Adrenal gland (tissue), 19 donors: ENCODE measurements at places on chromosomes 16 and 17. TPM values are rescaled to one million over a fixed set of nuclear protein-coding genes. Genes with fewer than 3 reads are reported as not detected.

GRCh38 chr17:58587713-58588117 is 73.3 kb upstream of the MTMR4 start:
- H3K27me3 ChIP-seq: no peaks in the 10 kb centered on the region
- DNase-seq: peak; percentile 61
- no peak overlapping the region for H3K27ac ChIP-seq
- H3K4me3 ChIP-seq: no peak overlapping the region
- H3K36me3 ChIP-seq: no peaks in the 10 kb centered on the region
- no peaks in the 10 kb centered on the region for H3K4me1 ChIP-seq

DNA sequence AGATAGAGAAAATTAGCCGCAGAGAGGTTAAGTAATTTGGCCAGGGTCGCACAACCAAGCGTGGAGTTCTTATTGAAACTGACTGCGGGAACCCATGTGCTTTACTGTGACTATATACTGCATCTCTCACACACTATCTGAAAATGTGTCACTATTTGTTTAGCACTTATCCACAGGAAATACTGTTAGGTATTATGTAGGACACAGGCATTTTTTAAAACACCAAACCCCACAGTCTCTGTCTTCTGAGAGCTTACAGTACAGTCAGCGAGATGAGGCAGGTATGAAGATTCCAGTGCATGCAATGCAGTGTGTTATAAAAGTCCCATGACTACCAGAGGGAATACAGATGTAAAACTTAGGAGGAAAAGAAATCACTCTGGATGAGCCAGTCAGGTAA is 11.3 kb downstream of the RBL2 start:
- DNase-seq: no peak
- no peaks in the 10 kb centered on the region for H3K27me3 ChIP-seq
- no peak overlapping the region for H3K4me3 ChIP-seq
- no peaks in the 10 kb centered on the region for H3K4me1 ChIP-seq
- H3K27ac ChIP-seq: no peak overlapping the region

- no peaks in the 10 kb centered on the region for H3K36me3 ChIP-seq
- no peak for DNase-seq
- peaks cover 13% of the 10 kb centered on the region for H3K4me1 ChIP-seq
- H3K27me3 ChIP-seq: peaks cover 21% of the 10 kb centered on the region
- no peak overlapping the region for H3K4me3 ChIP-seq
- H3K27ac ChIP-seq: no peak overlapping the region
These were observed 2.1 kb downstream of the P2RX5 start for GRCh38 chr17:3693829-3694231.

GRCh38 chr16:79269211-79269863 is 331.2 kb downstream of the MAF start:
- H3K4me3 ChIP-seq: no peak overlapping the region
- H3K27ac ChIP-seq: no peak overlapping the region
- H3K36me3 ChIP-seq: no peaks in the 10 kb centered on the region
- H3K27me3 ChIP-seq: no peaks in the 10 kb centered on the region

GRCh38 chr17:8857919-8858318 is 9.6 kb downstream of the PIK3R6 start:
- no peaks in the 10 kb centered on the region for H3K36me3 ChIP-seq
- no peak overlapping the region for H3K27ac ChIP-seq
- H3K4me1 ChIP-seq: peaks cover 14% of the 10 kb centered on the region

DNA sequence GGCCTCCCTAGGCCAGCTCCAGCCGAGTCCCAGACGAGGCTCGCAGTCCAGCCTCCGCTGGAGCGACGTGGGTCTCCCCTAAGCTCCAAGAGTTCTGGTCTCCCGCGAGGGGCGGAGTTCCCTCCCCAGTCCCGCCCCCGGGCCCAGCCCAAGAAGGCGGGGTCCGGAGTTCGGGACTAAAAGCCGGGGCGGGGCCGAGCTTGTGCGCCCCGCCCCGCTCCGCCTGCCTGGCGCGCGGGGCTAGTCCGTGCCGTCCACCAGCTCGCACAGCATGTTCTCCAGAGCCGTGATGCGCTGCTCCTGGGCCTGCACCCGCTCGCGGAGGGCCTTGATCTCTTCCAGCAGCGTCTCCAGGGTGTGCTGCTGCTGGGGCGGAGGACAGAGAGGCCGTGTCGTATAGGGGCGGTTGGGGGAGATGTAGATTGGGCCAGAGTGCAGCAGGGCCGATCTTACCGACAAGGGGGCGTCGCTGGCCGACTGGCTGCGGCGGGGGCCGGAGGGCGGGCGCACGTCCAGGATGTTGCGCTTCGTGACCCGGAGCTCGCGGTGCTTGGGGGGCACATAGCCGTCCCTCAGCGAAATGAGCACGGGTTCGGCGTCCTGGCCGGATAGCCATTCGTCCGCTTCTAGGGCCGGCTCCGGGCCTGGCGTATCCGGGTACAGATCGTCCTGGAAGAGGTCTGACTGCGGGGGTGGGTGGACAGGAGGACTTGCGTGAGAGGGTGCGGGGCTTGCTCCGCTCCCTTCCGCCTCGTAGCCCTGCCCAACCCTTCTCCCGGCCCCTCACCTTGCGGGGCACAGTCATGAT is 7.0 kb downstream of the CORO6 start:
- H3K36me3 ChIP-seq: no peaks in the 10 kb centered on the region
- DNase-seq: peak; percentile 90
- H3K27me3 ChIP-seq: no peaks in the 10 kb centered on the region
- no peak overlapping the region for H3K27ac ChIP-seq
- H3K4me3 ChIP-seq: peak overlapping the region; percentile 13

DNA sequence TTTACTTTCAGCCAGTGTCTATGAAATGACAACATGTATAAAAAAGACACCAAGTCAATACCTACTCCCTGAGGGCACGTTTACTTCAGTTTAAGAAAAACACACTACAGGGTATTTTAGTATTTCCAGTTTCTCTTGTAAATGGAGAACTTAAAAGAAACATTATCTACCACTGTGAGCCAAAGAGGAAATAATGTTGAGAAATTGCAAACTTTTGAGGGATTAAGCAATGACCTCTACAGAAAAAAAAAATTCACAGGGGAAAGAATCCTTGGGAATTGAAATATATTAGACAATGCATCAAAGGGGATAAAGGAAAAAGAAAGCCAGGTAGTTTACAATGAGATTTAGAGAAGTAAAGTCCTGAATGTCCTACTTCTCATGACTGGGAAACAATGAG is 126.0 kb downstream of the KCNJ2 start:
- no peak for DNase-seq
- H3K4me1 ChIP-seq: no peaks in the 10 kb centered on the region
- H3K36me3 ChIP-seq: no peaks in the 10 kb centered on the region
- H3K27ac ChIP-seq: no peak overlapping the region
- no peaks in the 10 kb centered on the region for H3K27me3 ChIP-seq

- DNase-seq: no peak
- no peak overlapping the region for H3K4me3 ChIP-seq
- no peaks in the 10 kb centered on the region for H3K36me3 ChIP-seq
These were observed 26.0 kb upstream of the NUDT16L1 start for GRCh38 chr16:4667203-4667963.

DNA sequence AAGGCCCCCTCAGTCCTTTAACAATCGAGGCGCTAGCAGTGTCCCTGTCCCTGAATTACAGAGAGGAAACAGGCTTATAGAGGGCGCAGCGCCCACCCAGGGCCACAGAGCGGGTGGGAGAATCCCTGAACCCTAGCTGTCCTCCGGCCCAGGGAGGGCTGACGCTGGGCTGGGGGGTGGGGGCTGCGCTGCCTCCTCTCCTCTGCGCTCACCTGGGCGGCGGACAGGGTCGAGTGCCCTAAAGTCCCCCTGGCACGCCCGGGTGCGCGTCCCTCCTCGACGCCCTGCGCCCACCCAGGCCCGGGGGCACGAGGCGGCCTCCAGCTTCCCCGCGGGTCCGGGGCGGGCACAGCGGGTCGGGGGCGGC is 200.4 kb upstream of the N4BP1 start:
- no peaks in the 10 kb centered on the region for H3K36me3 ChIP-seq
- no peak overlapping the region for H3K4me3 ChIP-seq
- no peak for DNase-seq
- H3K27me3 ChIP-seq: peaks cover 26% of the 10 kb centered on the region
- no peak overlapping the region for H3K27ac ChIP-seq

DNA sequence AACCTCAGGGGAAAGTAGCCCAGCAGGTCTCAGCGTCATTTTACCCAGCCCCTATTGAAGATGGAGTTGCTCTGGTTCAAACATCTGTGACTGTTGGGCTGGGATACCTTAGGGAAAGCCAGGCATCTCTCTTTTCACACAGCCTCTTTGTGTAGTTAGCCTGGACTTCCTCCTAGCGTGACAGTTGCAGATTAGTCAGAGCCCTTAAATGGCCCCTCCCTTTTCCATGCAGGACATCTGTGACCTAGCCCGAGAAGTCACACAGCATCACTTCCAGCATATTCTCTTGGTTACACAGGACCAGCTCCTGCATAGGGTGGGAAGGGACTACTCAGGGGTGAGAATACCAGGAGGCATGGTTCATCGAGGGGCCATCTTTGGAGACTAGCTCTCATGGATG is 375.0 kb upstream of the RBFOX1 start:
- no peak overlapping the region for H3K27ac ChIP-seq
- no peaks in the 10 kb centered on the region for H3K27me3 ChIP-seq
- no peaks in the 10 kb centered on the region for H3K4me1 ChIP-seq
- no peaks in the 10 kb centered on the region for H3K36me3 ChIP-seq
- no peak overlapping the region for H3K4me3 ChIP-seq

- no peak overlapping the region for H3K4me3 ChIP-seq
- peaks cover 15% of the 10 kb centered on the region for H3K4me1 ChIP-seq
- H3K27ac ChIP-seq: no peak overlapping the region
- DNase-seq: no peak
- H3K27me3 ChIP-seq: no peaks in the 10 kb centered on the region
- H3K36me3 ChIP-seq: no peaks in the 10 kb centered on the region
These were observed 14.3 kb downstream of the NME2 start for GRCh38 chr17:51180486-51180885.

GRCh38 chr17:72146371-72146770 is 25.6 kb downstream of the SOX9 start:
- no peaks in the 10 kb centered on the region for H3K36me3 ChIP-seq
- H3K4me3 ChIP-seq: no peak overlapping the region
- no peaks in the 10 kb centered on the region for H3K4me1 ChIP-seq

GRCh38 chr17:16352303-16352666 is 984 bp downstream of the CENPV start:
- H3K27me3 ChIP-seq: no peaks in the 10 kb centered on the region
- no peak overlapping the region for H3K27ac ChIP-seq
- no peaks in the 10 kb centered on the region for H3K36me3 ChIP-seq
- peaks cover 7% of the 10 kb centered on the region for H3K4me1 ChIP-seq
- peak; percentile 53 for DNase-seq

DNA sequence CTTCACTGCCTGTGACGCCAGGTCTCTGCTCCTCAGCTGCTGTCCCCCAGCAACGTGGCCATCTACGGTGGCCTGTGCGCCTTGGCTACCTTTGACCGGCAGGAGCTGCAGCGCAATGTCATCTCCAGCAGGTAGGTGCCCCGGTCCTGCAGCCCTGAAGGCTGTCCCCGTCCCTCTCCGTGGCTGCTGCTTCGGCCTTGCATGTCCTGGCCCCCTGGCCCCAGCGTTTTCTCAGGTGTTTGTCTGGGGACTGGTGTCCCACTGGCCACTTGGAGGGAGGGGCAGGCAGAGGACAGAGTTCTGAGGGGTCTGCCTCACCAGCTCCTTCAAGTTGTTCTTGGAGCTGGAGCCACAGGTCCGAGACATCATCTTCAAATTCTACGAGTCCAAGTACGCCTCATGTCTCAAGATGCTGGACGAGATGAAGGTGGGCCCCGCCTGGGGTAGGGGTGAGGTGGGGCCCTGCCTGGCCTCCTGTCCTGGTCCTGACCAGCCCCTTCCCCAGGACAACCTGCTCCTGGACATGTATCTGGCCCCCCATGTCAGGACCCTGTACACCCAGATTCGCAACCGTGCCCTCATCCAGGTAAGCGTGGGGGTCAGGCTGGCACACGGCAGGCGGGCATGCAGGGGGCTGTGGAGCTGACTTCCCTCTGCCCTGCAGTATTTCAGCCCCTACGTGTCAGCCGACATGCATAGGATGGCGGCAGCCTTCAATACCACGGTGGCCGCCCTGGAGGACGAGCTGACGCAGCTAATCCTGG is 4.4 kb downstream of the GPS1 start:
- H3K4me1 ChIP-seq: peaks cover 20% of the 10 kb centered on the region
- no peak overlapping the region for H3K4me3 ChIP-seq
- no peaks in the 10 kb centered on the region for H3K36me3 ChIP-seq
- no peaks in the 10 kb centered on the region for H3K27me3 ChIP-seq

GRCh38 chr16:3088450-3088849 is 10.6 kb downstream of the ZSCAN10 start:
- DNase-seq: no peak
- H3K4me1 ChIP-seq: peaks cover 4% of the 10 kb centered on the region
- H3K27me3 ChIP-seq: no peaks in the 10 kb centered on the region
- no peak overlapping the region for H3K4me3 ChIP-seq
- no peaks in the 10 kb centered on the region for H3K36me3 ChIP-seq

- H3K4me3 ChIP-seq: no peak overlapping the region
- no peak overlapping the region for H3K27ac ChIP-seq
- no peaks in the 10 kb centered on the region for H3K36me3 ChIP-seq
- no peak for DNase-seq
These were observed 135.7 kb downstream of the PRKCA start for GRCh38 chr17:66438101-66438500.

GRCh38 chr17:81025741-81026129 is 9.2 kb upstream of the BAIAP2 start:
- H3K27ac ChIP-seq: no peak overlapping the region
- H3K36me3 ChIP-seq: no peaks in the 10 kb centered on the region
- H3K4me1 ChIP-seq: peaks cover 5% of the 10 kb centered on the region
- peaks cover 17% of the 10 kb centered on the region for H3K27me3 ChIP-seq
- no peak for DNase-seq
- no peak overlapping the region for H3K4me3 ChIP-seq

DNA sequence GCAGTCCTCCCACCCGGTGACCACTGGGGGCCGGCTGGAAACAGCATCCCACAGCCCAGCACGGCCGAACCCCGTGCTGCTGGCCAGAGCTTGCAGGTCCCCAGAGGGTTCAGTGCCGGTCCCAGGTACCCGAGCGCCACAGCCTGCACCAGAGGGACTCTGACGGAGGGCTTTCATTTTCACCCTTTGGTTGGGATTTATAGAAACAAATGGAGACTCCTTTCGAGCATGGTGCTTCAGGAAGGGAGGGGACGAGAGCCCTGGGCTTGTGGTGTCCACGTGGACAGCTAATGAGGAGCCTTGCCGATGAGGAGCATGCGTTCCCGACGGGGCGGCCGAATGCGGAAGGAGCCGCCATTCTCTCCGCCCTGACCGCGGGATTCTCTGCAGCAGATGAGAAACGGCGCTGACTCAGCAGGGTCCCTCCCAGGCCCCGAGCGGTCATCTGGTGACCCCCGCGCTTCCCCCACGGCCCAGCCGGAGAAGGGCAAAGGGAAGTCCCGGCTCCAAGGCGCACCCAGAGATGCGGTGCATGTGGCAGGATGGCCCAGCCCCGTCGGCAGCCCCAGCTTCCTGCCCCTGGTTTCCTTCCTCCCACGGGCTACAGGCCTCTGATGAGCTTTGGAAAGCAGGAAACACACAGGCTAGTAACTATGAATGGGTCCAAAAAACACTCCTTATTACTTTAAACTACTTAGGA is 9.8 kb downstream of the SLC38A10 start:
- H3K4me1 ChIP-seq: no peaks in the 10 kb centered on the region
- peak overlapping the region; percentile 81 for H3K27ac ChIP-seq
- H3K27me3 ChIP-seq: no peaks in the 10 kb centered on the region
- DNase-seq: peak; percentile 64
- H3K36me3 ChIP-seq: no peaks in the 10 kb centered on the region

GRCh38 chr17:32350666-32351418 is 885 bp downstream of the ZNF207 start:
- peaks cover 24% of the 10 kb centered on the region for H3K4me1 ChIP-seq
- no peaks in the 10 kb centered on the region for H3K27me3 ChIP-seq
- peaks cover 23% of the 10 kb centered on the region for H3K36me3 ChIP-seq
- no peak for DNase-seq

The SLC52A1 gene
- polyA plus RNA-seq: not detected

The RAB37 gene
- 2.3 TPM for polyA plus RNA-seq

The TVP23A gene
- polyA plus RNA-seq: 0.80 TPM

The CSH2 gene
- not detected for polyA plus RNA-seq

The MAFG gene
- 7.7 TPM for polyA plus RNA-seq

The TLK2 gene
- 13.6 TPM for polyA plus RNA-seq
